Suprapubic skin (tissue), 4 donors: ENCODE measurements at places on chromosomes 5 and 9. TPM values are rescaled to one million over a fixed set of nuclear protein-coding genes. Genes with fewer than 3 reads are reported as not detected.

GRCh38 chr5:83891261-83891660 is 170.6 kb upstream of the HAPLN1 start:
- H3K27me3 ChIP-seq: no peaks in the 10 kb centered on the region
- no peak for DNase-seq
- no peaks in the 10 kb centered on the region for H3K4me1 ChIP-seq
- H3K36me3 ChIP-seq: no peaks in the 10 kb centered on the region
- no peak overlapping the region for H3K27ac ChIP-seq

DNA sequence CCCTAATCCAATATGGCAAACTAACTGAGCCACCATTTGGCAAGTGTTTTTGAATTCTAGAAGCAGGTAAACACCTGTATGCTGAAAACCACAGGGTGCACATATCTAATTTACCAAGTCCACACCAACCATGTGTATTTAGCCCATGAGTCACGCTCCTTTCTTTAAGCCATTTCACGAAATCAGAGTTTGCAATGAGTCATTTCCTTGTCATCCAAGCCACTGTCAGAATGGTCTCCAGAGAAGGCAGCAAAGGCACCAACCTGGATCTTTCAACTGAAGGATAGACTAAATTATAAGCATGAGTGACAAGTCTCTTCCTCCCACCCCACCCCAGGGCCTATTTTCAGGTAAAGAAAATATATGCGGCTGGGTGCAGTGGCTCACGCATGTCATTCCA is 110.0 kb downstream of the PAX5 start:
- H3K4me3 ChIP-seq: no peak overlapping the region
- H3K27me3 ChIP-seq: no peaks in the 10 kb centered on the region
- no peak overlapping the region for H3K27ac ChIP-seq
- DNase-seq: no peak

- H3K36me3 ChIP-seq: no peaks in the 10 kb centered on the region
- no peaks in the 10 kb centered on the region for H3K27me3 ChIP-seq
- peak overlapping the region; percentile 79 for H3K27ac ChIP-seq
- DNase-seq: no peak
- H3K4me3 ChIP-seq: no peak overlapping the region
These were observed 167.4 kb downstream of the TSSK1B start for GRCh38 chr5:113267361-113267900.

DNA sequence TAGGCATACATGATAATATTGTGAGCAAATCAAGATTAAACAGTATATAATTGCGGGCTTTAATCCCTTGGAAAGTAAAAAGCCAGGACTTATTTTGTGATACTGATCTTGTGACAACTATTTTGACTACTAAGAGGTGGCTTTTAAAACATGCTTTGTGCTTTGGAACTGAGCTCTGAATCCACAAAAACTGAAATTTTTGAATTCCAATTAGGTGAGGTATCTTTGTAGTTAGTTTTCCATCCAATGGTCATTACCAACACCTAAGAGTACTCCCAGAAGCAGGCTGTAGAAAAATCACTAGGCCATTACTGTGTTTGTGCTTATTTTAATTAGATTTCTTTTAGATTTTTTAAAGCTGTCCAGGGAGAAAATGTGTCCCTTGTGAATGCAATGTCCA is 559.5 kb upstream of the WWC1 start:
- no peak overlapping the region for H3K27ac ChIP-seq
- H3K27me3 ChIP-seq: no peaks in the 10 kb centered on the region
- DNase-seq: no peak
- H3K4me3 ChIP-seq: no peak overlapping the region
- no peaks in the 10 kb centered on the region for H3K4me1 ChIP-seq
- no peaks in the 10 kb centered on the region for H3K36me3 ChIP-seq

GRCh38 chr9:95670122-95670521 is 153.4 kb upstream of the PTCH1 start:
- H3K4me3 ChIP-seq: no peak overlapping the region
- DNase-seq: no peak
- no peak overlapping the region for H3K27ac ChIP-seq
- peaks cover 10% of the 10 kb centered on the region for H3K27me3 ChIP-seq

DNA sequence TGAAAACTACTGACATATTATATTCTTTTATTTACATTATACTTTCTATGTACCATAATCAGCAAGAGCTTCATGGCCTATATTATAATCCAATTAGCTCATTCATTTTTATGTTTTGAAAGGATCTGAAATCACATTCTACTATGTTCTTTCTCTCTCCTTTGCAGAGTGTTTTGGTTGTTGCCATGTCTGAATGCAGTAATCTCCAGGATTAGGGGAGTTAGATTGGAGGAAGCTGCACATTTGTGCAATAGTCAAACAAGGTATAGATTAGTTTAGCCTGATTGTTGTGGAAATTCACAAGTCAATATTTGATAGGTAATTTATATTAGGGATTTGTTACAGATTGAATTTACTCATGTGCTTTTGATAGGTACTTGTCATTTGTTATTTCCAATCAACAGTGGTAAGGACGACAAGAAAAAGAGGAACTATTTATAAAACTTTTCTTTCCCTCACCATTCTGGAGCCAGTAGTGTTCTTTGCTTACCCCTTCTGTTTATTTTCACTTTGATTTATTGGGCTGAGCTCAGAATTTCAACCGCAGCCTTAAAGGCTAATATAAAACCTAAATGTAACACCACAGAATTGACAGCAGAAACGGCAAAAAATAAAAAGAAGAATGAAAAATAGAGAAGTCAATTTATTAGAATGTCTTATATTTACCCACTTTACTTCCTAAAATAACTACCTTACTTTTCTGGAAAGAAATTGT is 597.0 kb downstream of the CHSY3 start:
- H3K4me3 ChIP-seq: no peak overlapping the region
- no peaks in the 10 kb centered on the region for H3K4me1 ChIP-seq
- DNase-seq: no peak
- H3K36me3 ChIP-seq: no peaks in the 10 kb centered on the region

The FNIP1 gene
- 26.8 TPM for total RNA-seq

The NDOR1 gene
- total RNA-seq: 20.5 TPM

DNA sequence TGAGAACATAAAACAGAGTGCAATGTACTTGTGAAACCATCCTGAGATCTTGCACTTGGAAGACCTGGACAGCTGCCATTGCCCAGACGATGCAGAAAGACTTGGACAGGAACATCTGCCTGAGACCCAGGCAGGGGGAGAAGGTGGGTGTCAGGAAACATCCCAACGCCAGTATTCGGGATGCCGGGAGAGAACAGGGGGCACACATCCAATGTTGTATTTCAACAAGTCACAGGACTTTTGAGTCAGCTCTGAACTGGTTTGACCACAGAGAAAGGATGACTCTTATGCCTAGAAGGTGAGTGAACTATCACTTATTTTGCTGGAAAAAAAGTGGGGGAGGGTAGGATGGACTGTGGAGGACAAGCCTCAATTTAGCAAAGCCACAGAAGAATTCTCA is 124.6 kb downstream of the ROR2 start:
- no peak overlapping the region for H3K4me3 ChIP-seq
- no peak for DNase-seq
- H3K27ac ChIP-seq: peak overlapping the region; percentile 68
- H3K27me3 ChIP-seq: no peaks in the 10 kb centered on the region
- no peaks in the 10 kb centered on the region for H3K36me3 ChIP-seq

GRCh38 chr9:129875181-129875611 is 39.9 kb downstream of the USP20 start:
- H3K4me1 ChIP-seq: no peaks in the 10 kb centered on the region
- no peak overlapping the region for H3K4me3 ChIP-seq
- H3K27me3 ChIP-seq: no peaks in the 10 kb centered on the region

DNA sequence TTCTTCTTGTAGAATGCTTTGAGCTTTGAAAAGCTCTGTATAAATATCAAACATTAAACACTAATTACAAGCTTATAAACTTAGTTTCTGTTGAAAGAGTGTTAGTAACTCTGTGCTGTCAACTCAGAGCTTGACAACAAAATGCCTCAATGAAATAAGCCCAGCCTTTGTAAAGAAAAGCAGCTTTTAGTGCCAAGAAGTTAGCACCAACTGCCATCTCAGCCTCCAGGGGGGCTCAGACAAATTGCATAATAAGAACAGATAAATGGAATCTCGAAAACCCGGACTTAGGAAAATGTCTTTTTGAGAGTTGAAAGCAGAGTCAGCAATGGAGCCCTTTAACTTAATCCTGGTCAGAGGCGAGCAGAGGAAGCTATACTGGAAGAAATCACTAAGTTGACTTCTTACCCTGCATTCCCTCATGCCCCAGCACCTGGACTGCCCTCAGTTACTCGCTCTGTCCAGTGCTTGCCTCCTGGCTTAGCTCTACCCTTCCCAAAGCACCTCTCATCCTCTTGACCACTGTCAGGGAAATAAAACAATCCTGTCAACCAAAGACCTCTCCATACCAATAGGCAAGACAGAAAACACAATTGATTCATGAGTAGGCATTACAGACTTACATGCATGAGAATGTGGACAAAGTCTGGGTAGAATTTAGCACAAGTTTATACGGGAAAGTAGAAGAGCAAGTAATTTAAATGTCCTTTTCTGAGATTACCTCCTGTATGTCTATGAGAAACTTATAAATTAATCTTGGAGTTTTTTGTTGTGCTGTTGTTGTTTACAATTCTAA is 352.7 kb downstream of the ZNF608 start:
- no peak overlapping the region for H3K4me3 ChIP-seq
- no peaks in the 10 kb centered on the region for H3K27me3 ChIP-seq
- H3K27ac ChIP-seq: no peak overlapping the region

The CARTPT gene
- total RNA-seq: not detected

GRCh38 chr5:2284678-2285077 is 402.0 kb upstream of the IRX4 start:
- H3K4me1 ChIP-seq: no peaks in the 10 kb centered on the region
- H3K4me3 ChIP-seq: no peak overlapping the region
- DNase-seq: no peak
- no peak overlapping the region for H3K27ac ChIP-seq
- no peaks in the 10 kb centered on the region for H3K36me3 ChIP-seq

GRCh38 chr5:127898551-127899213 is 184.9 kb upstream of the SLC12A2 start:
- H3K27me3 ChIP-seq: no peaks in the 10 kb centered on the region
- no peaks in the 10 kb centered on the region for H3K36me3 ChIP-seq
- no peak overlapping the region for H3K4me3 ChIP-seq
- no peak for DNase-seq

GRCh38 chr9:15417626-15418025 is 5.0 kb upstream of the SNAPC3 start:
- no peak for DNase-seq
- no peak overlapping the region for H3K27ac ChIP-seq
- no peak overlapping the region for H3K4me3 ChIP-seq
- H3K27me3 ChIP-seq: no peaks in the 10 kb centered on the region
- H3K36me3 ChIP-seq: no peaks in the 10 kb centered on the region
- H3K4me1 ChIP-seq: peaks cover 4% of the 10 kb centered on the region

The ZBED3 gene
- 3.3 TPM for total RNA-seq

The RNF183 gene
- total RNA-seq: 2.0 TPM

DNA sequence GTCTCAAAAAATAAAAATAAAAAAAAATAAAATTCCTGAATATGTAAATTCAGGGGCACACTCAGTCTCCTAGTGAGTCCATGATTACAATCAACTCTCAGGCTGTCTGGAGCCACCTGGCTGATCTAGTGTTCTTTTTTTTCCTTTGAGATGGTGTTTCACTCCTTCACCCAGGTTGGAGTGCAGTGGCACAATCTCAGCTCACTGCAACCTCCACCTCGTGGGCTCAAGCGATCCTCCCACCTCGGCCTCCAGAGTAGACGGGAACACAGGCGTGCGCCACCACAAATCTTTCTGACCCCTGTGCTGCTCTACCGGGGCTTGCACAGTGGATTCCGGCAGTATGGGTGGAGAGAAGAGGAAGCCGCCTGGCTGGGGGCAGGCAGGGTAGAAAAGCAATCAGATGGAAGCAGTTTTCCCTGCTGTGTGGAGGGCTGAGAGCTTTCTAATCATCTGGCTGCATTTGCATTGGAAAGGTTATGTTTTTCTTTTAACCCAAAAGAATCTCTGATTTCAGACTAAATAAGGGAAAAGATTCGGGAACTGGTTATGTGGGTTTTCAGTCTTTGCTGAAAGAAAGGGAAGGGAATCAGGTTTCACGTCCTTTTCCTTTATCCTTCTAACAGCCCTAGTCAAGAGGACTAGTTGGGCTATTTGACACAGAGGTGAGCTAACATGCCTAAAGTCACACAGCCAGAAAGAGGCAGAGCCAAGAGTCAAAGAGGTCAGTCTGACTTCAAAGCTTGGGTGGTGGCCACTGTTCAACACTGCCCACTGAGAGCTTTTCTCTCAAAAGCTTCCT is 26.3 kb upstream of the CORO2A start:
- H3K4me1 ChIP-seq: peaks cover 26% of the 10 kb centered on the region
- no peaks in the 10 kb centered on the region for H3K27me3 ChIP-seq
- DNase-seq: no peak
- H3K36me3 ChIP-seq: peaks cover 51% of the 10 kb centered on the region
